ENCODE measurements at places on chromosomes 2 and 18.

- DNase-seq, result no peak
These were observed 119.6 kb downstream of the QPCT start for GRCh38 chr2:37464067-37464466.

DNA sequence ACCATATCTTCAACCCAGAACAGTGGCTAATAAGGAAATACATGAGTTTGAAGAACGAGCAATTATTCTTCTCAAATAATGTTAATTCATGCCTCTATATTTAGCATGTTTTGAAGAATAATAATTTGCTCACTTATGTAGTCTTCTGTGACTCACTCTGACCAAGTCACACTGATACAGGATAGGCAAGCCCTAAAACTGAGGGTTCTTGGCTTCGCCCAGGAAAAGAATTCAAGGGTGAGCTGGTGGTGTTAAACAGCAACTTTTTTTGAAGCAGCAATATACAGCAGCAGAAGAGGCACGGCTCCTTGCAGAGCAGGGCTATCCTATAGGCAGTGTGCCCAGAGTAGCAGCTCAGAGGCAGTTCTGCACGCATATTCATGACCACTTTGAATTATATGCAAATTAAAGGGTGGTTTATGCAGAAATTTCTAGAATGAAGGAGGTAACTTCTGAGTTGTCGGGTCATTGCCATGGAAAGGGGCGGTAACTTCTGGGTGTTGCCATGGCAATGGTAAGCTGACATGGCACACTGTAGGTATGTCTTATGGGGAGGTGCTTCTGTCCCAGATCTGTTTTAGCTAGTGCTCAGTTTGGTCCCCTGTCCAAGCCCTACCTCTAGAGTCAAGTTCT lies 200.6 kb downstream of the RND3 start:
- DNase-seq, result no peak

GRCh38 chr2:37851828-37852584 lies 73.1 kb upstream of the RMDN2 start:
- DNase-seq, result no peak

DNA sequence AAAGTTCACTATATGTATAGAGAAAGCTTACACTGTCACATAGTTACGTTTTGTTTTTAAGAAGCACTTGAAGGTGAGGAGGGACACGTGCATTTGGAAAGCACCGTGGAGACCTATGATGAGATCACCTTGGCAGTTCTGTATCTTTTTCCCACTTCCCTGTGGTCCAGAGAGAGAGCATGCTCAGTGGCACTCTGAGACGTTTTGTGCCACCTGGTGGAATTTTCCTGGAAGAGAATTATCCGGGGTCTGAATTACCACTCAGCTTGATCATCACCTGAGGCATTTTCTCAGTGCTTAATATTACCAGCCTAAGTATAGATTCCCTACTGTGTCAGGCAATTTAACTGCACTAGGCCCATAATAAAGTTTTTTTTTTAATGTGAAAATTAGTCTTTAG lies 469.4 kb upstream of the SMIM21 start:
- no peak for DNase-seq

GRCh38 chr2:65386344-65386743 lies 46.1 kb downstream of the SPRED2 start:
- no peak for DNase-seq

DNA sequence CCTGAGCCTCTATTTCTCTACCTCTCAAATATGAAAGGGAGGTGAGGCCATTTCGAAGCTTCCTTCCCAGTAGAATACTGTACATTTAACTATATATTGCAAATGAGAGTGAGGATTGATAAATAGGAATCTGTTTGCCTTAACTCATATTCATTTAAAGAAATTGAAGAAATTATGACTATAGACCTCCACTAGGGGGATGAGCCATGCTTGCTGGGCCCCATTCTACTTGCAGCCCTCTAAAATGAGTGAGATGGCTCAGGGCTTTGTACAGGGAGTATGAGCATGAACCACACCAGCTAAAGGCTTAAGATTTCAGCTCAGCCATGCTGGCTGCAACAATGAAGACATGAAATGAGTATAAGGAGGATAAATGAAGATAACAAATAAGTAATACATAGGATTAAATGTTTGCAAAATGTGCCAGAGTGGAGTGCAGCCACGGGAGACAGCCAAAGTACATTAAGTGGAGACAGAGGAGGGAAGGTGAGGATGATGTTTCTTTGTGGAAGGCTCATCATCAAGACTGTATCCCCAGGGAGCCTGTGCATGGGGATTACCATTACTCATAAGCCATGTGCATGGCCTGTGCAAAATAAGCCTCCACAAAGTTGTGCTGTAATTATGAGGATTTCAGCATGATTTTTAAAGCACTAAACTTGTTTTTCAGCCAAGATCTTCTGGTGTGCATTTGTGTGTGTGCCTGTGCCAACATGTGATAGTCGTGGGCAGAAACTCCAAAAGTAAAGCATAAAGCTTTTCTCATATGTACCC lies 300.8 kb downstream of the CNTNAP5 start:
- no peak for DNase-seq

DNA sequence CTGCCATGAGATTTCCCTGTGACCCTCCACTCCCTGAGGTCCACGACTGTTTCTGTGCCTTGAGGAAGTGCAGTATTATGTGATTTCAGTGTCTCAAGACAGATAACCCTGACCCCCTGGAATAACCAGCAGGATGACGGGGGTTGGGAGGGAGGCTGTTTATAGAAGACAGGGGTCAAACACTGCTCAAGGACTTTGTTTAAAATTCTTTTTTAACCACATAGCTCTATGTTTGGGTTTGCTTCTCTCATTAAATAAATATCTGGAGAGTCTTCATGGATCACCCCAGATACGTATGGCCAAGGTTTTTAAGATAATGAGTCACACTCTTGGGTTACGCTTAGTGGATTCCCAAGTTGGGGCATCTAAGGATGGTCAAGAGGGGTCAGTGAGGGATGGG lies 523.8 kb upstream of the TNP1 start:
- no peak for DNase-seq

GRCh38 chr2:237227190-237227589 lies 141.5 kb downstream of the COPS8 start:
- no peak for DNase-seq

- no peak for DNase-seq
These were observed 42.7 kb upstream of the ODC1 start for GRCh38 chr2:10490806-10491291.

GRCh38 chr2:227942021-227942420 lies 70.6 kb downstream of the DAW1 start:
- no peak for DNase-seq

GRCh38 chr18:40642692-40643229 lies 1312.3 kb upstream of the PIK3C3 start:
- no peak for DNase-seq

DNA sequence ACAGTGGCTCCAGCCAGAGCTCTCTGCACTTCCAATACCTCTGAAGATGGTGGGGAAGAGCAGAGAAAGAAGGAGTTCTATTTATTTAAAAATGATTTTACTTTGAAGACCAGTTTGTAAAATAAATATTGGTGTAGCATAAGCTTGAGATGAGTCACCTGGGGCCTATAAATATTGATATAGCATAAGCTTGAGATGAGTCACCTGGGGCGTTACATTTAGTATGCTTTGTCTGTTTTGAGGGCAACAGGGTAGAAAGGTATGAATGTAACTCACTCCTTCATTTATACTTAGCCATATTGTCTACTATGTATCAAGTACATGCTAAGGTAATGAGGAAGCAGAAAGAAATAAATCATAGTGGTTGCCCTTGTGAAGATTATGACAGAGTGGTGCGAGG lies 7.7 kb upstream of the SULT1C4 start:
- no peak for DNase-seq

- DNase-seq, result no peak
These were observed 171.6 kb downstream of the DIS3L2 start for GRCh38 chr2:232133078-232133477.

DNA sequence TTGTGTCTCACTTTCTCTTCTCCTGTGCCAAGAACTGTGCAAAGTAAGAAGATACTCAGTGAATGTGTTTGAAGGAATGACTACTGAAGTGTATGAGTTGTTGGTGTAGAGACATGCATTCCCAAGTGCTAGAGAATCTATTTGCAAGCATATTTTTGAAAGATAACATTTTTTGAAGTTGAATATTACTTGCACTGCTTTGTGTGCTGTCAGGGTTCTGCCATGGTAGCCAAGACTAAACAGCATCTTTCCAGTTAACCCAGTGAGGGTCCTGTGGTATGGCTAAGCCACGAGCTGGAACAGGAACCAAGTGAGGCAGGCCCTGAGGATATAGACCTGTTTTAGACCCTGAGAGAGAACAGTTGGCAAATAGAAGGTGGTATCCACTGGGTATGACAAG lies 35.2 kb upstream of the EFEMP1 start:
- DNase-seq, result no peak

- DNase-seq, result no peak
These were observed 21.2 kb upstream of the PSME4 start for GRCh38 chr2:53991948-53992347.

DNA sequence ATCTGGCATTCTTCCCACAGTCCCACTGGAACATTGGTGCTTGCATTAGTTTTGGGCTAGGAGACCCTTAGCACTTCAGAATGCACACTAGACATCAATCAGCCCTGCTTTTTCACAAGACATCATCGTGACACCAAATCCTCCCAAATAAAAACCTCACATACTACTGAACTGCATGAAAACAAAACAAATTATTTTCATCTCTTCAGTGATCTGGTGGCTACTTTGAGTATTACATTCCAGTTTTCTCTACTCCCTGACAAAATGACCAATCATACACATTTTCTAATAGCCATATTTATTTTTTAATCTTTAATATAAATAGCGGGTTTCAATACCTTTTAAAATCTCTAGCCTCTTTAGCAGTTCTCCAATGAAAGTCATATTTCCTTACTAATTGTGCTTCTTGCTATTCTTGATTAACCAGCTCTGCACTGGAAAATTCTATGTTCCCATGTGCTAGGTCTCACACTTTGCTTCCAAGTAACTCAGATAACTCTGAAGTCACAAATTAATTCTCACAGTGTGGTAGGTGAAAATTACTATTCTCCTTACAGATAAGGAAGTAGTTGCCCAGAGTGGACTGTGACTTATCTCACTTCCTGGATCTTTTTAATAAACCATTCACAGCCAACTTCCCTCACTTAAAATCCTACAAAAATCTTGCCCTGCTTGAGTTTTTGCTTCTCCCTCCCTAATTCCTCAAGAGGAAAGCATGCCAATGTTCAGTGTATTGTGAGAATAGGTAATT lies 82.5 kb upstream of the EPB41L3 start:
- DNase-seq, result no peak

GRCh38 chr18:62318228-62319180 lies 6.6 kb upstream of the TNFRSF11A start:
- DNase-seq, result no peak

- DNase-seq, result no peak
These were observed 406.8 kb downstream of the CCDC85A start for GRCh38 chr2:56590611-56591010.

DNA sequence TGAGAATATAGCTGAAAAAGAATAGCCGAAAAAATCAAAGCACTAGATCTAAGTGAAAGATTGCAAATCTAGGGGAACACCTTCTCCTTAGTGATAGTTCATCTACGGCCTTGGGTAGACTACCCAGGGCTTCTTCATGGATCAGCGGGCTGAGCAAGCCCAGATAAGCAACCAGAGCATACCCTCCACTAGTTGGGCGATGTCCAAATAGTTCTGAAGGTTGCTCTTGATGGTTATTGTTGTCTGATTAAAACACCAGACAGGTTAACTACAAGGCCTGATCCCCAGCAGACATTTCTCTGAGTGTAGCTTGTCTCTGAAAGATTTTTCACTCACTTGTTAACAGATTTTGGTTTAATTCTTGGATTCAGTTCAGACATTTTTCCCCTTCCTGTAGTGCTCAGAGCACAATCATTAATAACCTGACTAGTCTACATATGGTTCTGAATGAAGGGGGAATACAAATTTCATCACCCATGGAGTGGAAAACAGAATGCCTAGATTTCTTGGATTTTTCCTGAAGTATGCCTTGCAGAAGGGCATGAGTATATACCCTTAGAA lies 99.6 kb downstream of the BABAM2 start:
- no peak for DNase-seq

DNA sequence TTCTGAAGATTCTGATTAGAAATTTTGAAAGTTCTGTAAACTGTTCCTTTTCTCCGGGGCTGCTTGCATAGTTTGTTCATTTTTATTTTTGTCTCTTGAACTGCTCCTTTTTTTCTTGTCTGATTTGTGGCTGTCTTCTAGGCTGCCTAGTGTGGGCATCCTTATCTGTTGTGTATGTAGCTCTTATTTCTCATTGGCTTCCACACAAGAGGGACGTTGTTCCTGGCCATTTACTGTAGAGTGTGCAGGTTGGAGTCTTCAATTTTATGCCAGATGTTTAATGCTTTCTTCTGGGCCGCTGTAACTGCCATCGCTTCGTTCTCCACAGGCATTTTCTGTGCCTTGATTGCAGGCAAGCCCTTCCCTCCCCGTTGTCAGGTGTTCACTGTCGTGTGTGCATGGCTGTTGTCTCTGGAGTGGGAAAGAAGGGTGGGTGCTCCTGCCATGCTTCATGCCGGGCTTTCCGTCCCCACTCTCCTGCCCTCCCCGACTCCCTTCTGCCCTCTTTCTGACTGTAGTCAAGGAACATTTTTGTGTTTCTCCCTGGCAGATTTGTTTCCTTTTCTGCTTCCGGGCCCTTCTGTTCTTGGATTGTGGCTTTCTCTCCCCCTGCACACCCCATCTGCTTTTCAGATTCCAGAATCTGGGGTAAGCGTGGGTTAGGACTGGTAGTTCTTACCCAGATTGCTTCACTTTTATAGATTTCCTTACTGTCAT lies 15.5 kb downstream of the CEP192 start:
- no peak for DNase-seq

DNA sequence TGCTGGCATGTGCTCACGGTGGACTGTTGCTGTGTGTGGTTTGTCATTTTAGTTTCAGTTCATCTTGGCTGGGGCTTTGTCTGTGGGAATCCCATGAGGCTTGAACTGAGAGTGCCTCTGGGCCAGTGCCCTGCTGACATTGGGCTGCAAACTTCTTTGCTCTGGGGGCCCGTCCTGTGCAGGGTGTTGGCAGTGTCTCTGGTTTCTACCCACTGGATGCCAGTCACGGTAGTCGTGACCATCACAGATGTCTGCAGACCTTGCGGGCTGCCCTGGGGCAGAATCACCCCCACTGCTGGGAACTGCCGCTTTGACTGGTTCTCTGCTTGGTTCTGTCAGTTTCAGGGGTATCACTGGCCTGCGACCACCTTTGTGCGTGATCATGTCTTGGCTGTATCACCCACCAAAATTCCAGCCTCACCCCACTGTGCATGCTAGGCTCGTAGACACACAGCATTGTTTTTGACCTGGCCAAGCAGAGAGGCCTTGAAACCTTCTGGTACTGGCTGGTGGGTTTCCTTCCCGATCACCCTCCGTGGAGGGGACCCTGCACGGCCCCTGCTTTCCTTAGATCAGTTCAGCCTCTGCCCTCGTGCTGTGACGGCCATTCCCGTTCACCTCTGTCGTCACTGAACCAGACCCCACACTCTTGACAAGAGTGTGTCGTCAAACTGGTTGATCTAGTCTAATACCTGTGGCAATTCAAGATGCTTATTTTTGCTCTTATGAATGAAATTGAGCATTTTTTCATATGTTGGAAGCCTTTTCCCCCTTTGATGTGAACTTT lies 57.6 kb downstream of the KCNG2 start:
- no peak for DNase-seq

- DNase-seq, result no peak
These were observed 1643.6 kb upstream of the CELF4 start for GRCh38 chr18:39209173-39209572.

GRCh38 chr2:233976087-233976486 lies 58.9 kb downstream of the TRPM8 start:
- DNase-seq, result no peak

GRCh38 chr18:3592864-3593263 lies 142.9 kb downstream of the TGIF1 start:
- DNase-seq, result no peak

GRCh38 chr18:30945761-30946160 lies 96.8 kb downstream of the DSC3 start:
- DNase-seq, result no peak
